ENCODE measurements at places on chromosomes 16 and 17. TPM values are rescaled to one million over a fixed set of nuclear protein-coding genes. Genes with fewer than 3 reads are reported as not detected.
A peak's percentile ranks its signal among the peaks of the same experiment; 100 is the strongest.

- no peak for DNase-seq
Observed at GRCh38 chr16:85900027-85900792, 1.2 kb downstream of the IRF8 start.

DNA sequence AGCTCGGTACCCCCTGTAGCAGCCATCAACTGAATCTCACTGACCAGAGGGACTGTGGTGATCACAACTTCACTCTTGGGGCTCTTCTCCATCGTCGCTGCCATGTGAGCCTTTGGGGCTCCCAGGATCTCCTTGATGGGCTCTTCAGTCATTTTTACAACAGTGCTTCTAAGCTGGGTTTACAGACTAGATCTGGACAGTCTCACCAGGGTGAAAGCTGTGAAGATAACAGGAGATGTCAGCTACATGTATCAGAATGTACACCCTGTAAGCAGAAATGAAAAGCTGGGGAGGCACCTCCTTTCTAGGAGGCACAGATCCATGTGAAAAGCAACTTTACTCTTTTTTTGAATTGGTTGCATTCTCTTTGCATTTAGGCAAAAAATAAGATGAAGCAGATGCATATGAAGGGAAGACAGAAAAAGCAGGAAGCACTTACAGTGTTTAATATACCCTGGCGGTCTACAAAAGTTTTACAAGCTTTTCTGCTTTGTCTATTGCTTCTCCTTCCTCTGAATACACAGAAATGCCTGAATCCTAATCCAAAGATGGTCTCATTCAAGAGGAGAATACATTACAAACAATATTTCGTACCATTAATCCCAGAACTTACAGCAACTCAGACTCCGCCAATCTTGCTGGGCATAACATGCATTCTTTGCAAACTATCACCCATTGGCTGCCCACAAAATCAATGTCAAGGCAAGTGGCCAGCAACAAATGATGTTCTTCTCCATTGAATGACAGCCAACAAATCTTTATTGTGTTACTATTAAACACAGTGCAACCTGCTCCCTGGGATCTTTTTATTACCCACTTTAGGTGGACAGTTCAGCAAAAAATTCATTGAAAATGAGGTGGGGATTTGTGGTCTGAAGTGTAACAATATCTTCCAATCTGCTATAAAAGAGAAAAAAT, 1.5 kb downstream of the TMEM100 start:
- no peak for DNase-seq

DNA sequence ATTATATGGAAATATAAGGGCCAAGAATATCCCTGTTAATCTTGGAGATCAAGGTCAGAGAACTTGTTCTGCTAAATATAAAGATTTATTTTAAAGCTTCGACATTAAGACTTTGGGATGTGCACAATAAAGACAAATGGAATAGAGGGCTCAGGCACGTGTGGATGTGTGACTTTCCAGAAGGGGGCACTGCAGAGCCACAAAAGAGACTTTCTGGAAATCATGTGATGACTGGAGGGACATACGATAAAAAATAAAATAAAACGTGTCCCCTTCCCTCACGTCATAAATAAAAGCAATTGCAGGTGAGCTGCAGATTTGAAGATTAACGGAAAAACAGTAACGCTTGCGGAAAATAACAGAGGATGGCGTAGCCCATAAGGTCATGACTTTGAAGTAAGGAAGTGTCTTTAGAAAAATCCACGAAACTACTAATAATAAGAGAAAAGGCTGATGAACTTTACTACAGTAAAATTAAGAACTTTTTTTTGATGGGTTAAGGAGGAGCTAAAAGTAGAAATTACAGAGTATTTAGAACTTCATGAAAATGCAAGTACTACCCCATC, 9.4 kb upstream of the ENGASE start:
- peak; percentile 72 for DNase-seq

DNA sequence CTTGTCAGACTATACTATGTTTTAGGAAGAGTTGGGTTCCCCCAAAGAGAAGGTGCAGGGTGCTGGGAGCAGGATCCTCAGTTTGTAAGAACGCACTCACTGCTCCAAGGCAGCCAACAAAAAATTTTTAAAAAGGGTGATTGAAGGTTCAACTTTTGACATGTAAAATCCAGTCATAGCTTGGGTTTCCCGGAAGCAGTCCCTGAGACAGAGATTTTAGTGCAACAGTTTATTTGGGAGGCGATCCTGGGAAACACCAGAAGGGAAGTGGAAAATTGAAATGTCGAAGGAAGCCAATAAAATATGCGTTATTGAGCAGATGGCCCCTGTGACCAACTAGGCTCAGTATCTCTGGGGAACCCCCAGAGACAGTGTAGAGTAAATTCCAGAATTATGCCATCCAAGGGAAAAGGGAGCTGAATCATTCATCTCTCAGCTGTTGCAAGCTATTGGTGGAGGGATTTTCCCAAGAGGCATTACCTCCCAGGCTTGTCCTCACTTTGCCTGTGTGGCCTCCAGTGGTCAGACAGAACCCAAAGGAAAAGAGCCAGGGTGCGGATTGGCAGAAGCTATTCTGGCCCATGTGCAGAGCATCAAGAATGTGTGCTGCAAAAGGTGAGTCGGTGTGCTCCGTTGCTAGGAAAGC, 72.9 kb downstream of the HS3ST3B1 start:
- DNase-seq, result no peak

DNA sequence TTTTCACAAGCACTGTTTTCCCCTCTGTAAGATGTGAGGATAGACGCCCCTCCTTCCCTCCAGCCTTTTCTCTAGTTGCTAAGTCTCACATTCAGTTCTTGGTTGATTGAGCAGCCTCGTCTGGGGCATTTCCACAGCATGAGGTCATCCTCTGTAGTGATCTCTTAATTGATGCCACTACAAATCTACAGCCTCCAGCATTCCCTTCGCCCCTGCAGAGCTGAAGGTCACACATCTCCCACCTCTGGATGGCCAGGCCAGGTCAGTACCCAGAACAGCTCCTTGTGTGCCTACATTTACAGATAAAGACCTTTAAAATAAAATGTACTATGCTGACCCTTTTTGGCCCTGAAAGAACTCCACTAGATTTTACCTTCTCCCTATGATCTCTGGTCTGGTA, 32.5 kb upstream of the CDH11 start:
- DNase-seq, result no peak

DNA sequence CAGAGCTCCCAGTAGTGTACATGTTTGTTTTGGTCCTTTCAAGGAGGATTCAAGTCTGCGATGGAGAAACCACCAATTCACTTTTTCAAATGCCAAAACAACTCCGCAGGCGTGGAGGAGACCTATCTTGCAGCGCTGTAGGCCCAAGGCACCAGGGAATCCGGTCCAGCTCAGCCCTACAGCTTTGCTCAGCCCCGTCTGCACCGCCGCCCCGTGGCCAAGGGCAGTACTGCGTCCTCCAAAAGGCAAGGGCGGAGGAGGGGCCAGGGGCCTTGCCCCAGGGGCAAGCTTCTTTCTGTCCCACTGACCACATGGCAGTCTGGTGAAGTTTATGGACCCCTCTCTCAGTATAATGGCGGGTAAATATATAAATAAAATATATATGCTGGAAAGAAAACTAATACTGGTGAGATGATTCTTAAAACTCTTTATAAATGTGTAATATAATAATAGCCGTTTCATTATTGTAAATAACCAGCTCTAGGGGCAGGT, 709 bp upstream of the CD300LG start:
- DNase-seq, result peak; percentile 84

DNA sequence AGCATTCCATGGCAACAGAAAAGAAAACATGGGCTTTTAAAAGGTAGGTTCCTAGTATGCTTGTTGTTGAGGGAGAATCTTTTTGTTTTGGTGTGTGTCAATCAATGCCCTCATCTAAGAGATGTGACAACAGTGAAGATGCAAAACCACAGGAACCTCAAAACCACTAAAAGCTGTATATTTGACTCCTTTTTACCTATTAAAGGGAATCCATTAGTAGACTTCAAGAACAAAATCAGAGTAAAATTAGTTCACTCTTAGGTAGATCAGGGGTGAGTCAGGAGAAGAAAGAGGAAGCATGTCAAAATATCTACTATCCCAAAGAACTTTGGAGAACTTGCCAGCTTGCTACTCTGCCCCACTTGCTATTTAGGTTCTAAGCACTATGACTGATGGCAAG, 89.1 kb downstream of the CDK5R1 start:
- DNase-seq, result no peak

- DNase-seq, result no peak
Observed at GRCh38 chr16:2709588-2709984, 10.4 kb downstream of the PRSS27 start.

DNA sequence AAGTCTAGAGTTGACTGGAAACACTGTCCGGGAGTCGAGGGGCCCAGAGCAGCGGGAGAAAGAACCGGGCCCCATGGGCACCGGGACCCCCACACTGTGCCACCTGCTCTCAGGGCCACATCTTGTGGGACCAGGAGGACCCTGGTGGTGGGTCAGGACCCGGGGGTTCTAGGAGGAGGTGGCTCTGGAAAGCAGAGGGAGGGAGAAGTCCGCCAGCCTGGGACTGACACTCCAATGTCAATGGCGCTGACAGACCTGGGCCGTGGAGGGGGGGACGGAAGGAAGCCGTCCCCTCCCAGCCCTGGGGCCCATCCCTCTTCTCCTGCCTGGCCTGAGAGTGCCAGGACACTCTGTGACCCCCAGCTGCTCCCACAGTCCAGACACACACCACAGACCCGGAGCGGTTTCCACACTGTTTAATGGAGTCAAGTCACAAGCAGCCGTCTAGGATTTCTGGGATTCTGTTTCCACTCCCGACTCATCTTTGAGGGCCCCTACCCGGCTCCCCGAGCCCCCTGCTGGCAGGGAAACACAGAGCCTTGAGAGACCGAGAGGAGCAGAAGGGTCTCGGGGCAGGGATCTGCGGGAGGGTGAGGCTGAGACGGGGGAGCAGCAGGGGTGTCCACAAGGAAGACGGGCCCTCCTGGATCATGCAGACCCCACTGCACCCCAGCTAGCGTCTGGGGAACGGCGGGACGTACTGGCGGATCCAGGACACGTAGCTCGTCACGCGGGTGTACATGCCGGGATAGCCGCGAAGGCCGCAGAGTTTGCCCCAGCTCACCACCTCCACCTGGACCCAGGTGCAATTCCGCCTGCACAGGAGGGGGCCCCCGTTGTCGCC, 23.5 kb upstream of the UBE2I start:
- DNase-seq, result no peak

GRCh38 chr17:82172486-82173160, 40.0 kb downstream of the CCDC57 start:
- no peak for DNase-seq

DNA sequence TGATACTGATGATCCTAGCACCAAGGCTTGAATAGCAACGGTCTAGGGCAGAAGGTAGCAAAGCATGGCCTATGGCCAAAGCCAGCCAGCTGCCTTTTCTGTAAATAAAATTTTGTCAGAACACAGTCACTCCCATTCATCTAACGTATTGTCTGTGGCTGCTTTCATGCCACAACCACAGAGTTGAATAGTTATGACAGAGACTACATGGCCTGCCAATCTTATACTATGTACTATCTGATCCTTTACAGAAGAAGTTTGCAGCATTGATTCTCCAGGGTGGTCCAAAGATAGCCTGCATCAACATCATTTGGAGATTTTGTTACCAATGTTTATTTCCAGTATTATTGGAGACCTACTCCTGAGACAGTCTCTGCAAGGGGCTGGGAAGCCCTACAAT, 19.9 kb upstream of the MMD start:
- DNase-seq, result no peak

GRCh38 chr16:11402051-11402744, 56.9 kb downstream of the RMI2 start:
- DNase-seq, result no peak

Gene MRPS7
- total RNA-seq, result 63.2 TPM

Gene RNF112
- 0.51 TPM for total RNA-seq

Gene MXRA7
- total RNA-seq, result 250 TPM

Gene C17orf75
- 19.6 TPM for total RNA-seq

Measured in dermis blood vessel endothelial cell (primary cell).